ENCODE measurements at places on chromosomes 12 and 14.

- no peaks in the 10 kb centered on the region for H3K4me1 ChIP-seq
- H3K27ac ChIP-seq = no peak overlapping the region
- peaks cover 3% of the 10 kb centered on the region for H3K36me3 ChIP-seq
- H3K4me3 ChIP-seq = no peak overlapping the region
Observed at GRCh38 chr12:29427964-29428363, 47.0 kb upstream of the ERGIC2 start.

DNA sequence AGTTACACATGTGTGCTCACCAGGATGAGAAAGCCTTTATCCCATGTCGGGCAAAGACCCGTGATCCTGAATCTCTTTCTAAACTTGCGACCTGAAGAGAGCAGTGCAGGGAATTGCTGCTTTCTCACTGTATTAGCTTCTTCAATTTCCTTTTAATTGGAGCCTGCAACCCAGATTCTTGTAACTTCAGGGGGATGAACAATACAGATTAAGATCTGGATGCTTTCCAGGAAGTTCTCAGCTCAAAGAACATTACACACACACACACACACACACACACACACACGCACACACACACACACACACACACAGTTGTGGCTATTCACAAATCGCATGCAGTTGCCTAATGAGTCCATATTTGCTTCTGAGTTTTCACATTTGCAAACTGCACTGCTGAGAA lies 268.3 kb downstream of the NPAS3 start:
- H3K27ac ChIP-seq = no peak overlapping the region
- H3K4me3 ChIP-seq = no peak overlapping the region
- no peaks in the 10 kb centered on the region for H3K36me3 ChIP-seq
- H3K4me1 ChIP-seq = no peaks in the 10 kb centered on the region
- no peak for DNase-seq

DNA sequence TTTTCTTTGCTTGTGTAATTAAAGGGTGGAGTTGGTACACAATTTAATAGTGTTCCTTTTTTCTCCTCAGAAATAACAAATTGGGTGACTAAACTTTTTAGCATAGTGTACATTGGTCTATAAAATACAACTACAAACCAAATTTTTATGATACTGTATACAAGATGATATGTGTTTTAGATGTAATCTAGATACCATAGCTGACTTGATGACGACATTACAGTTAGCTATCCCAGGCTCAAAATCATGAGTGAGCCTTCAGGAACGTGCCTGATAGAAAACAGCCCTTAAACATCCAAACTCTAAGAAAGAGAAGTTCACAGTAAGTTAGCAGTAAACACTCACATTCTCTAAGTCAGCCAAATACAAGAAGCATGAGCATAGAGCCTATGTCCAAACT lies 99.0 kb upstream of the SSTR1 start:
- DNase-seq = no peak
- no peak overlapping the region for H3K4me3 ChIP-seq
- H3K27me3 ChIP-seq = no peaks in the 10 kb centered on the region

DNA sequence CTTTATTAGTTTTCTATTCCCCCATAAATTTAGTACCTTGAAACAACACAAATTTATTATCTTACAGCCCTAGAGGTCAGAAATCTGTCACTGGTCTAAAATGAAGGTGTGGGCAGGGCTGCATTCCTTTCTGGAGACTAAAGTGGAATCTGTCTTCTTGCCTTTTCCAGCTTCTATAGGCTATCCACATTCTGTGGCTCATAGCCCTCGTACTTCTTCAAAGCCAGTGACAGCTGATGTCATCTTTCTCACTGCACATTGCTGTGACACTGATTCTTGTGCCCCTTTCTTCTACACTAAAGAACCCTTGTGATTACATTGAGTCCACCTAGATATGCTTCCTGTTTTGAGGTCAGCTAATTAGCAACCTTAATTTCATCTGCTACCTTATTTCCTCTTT lies 23.2 kb upstream of the DCN start:
- no peaks in the 10 kb centered on the region for H3K36me3 ChIP-seq
- DNase-seq = no peak
- no peaks in the 10 kb centered on the region for H3K4me1 ChIP-seq
- no peak overlapping the region for H3K27ac ChIP-seq
